ENCODE measurements at places on chromosomes 4 and X.
A peak's percentile ranks its signal among the peaks of the same experiment; 100 is the strongest.

GRCh38 chr4:40586034-40586433 lies 43.6 kb downstream of the RBM47 start:
- no peak for DNase-seq

DNA sequence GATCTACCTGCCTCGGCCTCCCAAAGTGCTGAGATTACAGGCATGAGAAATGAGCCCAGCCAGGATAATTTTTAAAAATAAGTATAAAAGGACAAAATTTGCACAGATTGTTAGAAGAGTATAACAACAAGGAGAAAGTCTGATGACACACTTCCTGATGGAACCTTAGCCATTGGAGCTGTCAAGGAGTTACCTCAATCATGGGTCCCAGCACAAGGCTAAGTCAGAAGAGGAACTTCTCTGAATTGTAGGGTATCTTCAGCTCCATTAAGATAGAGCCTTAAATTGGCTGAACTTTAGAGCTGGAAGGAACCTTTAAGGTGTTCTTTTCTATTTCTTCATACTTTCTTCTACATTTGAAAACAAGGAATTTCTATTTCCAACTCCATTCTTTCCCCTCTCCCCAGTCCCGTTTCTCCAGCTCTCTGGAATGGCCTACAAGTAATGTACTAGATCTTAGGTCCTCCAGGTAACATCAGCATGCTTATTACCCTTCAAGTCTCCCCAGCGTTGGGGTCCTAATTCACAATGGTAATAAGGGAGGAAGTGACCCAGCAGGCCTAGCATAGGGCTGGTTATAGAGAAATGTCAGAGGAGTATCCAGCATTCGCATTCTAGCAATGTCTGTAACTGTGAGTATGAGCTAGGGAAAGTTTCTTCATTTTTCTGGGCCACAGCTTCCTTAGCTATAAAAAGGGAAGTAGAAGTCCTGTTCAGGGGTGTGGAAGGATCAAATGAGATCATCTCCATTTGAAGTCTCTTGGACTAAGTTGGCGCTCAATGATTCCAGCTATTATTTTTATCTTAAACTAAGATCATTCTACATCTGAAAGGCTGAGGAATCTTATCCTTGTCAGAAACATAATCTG lies 18.5 kb upstream of the RBPJ start:
- no peak for DNase-seq

GRCh38 chr4:162582180-162582579 lies 418.4 kb upstream of the FSTL5 start:
- no peak for DNase-seq

DNA sequence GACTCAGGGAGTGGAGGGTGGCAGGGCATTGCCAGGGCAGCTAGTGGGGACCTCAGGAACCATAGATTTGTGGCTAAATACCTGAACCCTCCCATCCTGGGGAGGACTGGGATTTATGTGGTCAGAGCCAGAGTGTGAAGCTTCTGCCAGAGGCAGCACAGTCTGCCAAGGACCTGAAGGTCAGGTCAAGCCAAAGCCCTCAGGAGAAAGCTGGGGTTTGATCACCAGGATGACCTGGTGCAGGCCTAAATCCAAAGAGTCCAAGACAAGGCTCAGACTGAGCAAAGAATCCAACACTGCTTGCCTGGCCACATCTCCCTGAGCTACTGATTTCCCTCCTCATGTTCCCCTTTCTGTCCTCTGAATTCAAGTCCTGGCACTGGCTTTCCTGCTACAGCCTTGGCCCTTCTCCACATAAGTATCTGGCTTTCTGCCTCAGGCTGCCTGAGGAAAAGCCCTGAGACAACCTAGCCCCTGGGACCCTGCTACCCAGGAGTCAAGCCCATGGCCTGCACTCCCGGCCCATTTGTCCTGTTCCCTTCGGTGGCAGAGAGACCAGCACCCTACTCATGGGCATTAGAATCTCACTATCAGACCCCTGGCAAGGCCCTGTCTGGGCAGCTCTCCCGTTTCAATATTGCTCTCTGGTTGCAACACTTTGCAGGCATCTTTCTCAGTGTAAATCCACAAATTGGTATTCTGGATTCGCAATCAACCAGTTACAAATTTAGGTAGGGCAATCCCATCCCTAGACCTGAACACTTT lies 39.3 kb upstream of the SLC25A43 start:
- DNase-seq, result no peak

GRCh38 chrX:44035571-44035970 lies 62.4 kb upstream of the NDP start:
- no peak for DNase-seq

- peak; percentile 44 for DNase-seq
Observed at GRCh38 chr4:14877246-14878225, 124.7 kb upstream of the CPEB2 start.
